ENCODE measurements at places on chromosomes 11 and 22.

DNA sequence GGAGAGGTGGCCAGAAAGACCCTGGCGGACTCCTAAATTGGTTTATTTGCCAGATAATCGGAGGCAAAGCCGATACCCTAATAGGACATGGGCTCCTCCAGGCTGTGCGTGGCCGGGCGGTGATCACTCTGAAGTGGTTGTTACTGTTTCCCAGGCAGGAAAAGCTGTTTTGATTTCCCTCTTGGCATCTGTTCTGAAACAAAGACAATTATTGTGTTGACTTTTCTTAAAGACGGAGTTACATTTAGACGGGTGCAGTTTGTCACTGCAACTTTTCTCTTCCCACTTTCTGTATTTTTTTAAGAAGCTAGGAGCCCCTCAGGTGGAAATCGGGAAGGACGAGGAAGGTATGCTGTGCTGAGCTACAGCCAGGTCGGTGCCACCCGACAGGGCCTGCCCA, 1288.4 kb downstream of the BRD1 start:
- DNase-seq = no peak

DNA sequence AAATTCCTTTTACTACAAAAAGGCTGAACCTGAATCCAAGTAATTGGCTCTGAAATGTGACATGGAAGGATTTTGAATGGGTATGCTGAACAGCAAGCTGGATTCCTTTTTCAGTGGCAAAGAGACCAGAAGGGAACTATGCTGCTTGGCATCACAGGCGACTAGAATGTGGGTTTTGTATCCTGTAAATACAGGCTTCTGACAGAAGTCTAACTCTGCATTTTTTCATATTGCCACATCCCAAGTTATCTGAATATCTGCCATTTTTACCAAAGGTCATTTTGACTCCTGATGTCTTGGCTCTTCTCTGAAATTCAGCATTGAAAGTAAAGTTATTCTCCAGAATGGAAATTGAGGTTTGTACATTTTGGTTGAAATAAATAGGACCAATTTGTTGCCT, 145.7 kb downstream of the ARHGAP42 start:
- DNase-seq = no peak

DNA sequence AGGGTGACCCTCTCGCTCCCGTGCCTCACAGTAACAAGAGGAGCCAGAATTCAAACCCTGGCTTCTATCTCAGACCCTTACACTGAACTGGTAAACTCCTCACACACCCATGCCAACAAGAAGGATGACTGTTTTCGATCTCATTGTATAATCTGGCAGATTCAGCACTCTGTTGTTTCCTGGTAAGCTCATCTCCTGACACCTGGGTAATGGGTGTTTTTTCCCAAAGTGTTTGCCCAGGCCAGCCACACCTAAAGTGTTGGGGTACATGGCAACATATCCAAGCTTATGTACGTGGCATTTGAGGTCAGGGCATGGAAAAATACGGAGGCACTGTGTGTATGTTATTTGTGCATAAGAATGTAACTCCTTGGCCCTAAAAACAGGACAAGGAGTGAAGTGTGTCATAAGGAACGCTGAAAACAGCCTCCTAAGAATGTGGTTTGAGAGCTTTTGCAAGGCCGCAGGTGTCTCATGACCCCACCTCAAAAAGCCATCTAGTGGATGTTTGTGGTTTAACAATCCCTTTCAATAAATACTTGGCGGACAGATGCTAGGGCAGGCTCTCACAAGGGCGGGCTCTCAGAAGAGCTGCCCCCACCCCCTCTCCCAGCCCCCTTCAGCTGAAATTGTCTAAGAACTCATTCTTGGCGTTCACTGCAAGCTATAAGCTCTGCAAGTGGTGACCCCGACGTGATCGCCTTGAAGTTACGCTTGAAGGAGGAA, at the start of gene MS4A15:
MS4A15 (plus strand) TSS at position 561 of the 726 bp plus-strand sequence. CDS start 6,867 bp downstream, outside the sequence.
- no peak for DNase-seq

DNA sequence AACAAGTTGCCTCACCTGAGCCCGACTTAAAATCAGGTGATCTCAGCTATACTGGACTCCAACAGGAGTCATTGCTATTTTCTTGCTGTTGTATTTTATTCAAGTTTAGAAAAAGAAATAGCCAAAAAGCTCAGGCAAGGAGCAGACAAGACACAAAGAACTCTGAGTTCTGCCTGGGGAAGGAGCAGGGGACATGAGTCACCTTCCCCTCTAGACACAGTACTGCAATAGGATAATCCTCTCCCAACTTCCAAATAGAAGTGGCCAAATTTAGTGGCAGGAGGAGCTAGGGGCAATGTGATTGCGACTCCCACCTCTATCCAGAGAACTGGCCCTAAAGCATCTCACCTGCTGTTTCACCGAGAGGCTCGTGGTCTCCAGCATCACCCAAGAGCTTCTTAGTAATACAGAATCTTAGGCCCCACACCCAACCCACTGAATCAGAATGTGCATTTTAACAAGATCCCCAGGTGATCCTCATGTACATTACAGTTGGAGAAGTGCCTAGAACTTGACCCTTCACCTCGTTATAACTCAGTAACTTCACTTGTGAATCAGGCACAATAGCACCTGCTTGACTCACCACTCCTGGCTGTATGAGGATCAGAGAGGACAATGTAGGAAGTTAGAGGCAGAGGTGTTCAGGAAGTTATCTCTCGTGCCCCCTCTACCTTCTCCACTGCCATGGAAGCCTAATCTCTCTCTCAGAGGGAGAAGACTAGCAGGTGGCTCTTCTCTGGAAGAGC, 56.8 kb upstream of the FBXO3 start:
- DNase-seq = no peak

GRCh38 chr22:27004434-27004833, 347.0 kb downstream of the MIAT start:
- DNase-seq = no peak

GRCh38 chr11:69035946-69036340, 12.8 kb upstream of the TPCN2 start:
- no peak for DNase-seq

GRCh38 chr11:134486704-134487103, 74.7 kb upstream of the B3GAT1 start:
- no peak for DNase-seq

GRCh38 chr11:33994937-33995336, 56.6 kb upstream of the CAPRIN1 start:
- DNase-seq = no peak

DNA sequence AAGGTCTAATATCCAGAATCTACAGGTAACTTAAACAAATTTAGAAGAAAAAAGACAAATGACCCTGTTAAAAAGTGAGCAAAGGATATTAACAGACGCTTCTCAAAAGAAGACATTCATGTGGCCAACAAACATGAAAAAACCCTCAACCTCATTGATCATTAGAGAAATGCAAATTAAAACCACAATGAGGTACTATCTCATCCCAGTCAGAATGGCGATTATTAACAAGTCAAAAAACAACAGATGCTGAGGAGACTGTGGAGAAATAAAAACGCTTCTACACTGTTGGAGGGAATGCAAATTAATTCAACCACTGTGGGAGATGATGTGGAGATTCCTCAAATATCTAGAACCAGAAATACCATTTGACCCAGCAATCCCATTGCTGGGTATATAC, 67.2 kb downstream of the SLC17A6 start:
- DNase-seq = no peak

- DNase-seq = no peak
These were observed 21.2 kb downstream of the PPP6R3 start for GRCh38 chr11:68481579-68482240.

DNA sequence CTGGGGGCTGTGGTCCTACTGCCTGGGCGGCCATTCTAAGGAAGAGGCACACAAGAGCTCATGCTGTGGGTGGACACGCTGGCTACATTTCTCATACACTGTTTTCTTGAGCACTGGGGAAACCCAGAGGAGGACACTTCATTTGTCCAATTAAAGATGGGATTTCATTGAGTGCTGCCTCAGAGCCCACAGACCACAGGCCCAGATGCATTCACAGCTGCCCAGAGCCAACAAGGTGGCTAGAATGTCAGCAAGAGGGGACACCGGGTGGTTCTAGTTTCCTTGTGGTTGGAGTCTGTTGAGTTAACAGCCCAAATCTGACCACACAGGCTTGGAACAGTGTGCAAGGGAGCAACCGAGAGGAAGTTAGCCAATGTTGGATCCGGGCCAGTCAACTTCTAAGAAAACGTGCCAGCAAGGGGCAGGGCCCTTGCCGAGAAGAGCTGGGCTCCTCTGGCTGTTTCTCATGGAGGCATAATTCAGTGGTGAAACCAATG, 35.0 kb upstream of the SORL1 start:
- peak; percentile 100 for DNase-seq

DNA sequence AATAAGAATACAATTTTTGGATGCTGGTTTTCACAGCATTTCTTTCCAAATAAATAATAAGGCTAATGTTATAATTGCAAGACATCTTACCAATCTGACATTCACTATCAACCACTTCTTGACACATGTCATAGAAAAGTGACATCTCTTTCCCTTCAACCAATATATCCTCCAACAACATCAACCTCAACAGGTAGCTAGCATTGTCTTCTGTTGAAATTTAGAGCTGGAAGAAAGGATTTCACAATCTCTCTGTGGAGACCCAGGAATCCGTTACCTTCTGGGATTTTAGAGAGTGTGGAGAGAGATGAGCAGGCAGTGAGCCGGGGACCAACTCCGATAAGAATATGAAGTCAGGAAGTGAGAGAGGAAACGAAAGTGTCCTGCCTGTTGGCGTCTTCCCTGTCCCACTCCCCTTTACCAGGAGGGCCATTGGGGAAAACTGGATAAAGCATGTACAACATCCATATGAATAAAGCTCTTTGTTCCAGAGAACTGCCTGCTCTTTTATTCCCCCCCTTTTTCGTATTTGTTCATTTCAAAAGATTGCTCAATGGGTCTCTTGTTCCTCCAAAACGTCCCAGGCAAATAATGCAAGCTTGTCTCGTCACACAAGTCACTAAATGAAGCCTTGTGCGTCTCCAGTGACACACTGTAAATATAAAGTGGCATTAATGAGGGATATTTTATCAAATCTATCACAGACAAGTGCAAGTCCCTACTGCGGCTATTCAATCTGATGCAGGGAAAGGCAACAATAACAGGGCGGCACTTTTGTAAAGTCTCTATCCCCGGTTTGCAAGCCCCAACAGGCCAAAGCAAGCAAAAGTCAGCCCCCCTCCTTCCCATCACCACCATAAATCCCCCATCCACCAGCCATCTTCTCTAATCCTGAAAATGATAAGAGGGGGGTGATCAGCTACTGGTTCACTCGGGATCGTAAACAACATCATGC, 3.4 kb downstream of the CADM1 start:
- DNase-seq = no peak

GRCh38 chr11:134246678-134247077, 6.5 kb downstream of the THYN1 start:
- DNase-seq = no peak

DNA sequence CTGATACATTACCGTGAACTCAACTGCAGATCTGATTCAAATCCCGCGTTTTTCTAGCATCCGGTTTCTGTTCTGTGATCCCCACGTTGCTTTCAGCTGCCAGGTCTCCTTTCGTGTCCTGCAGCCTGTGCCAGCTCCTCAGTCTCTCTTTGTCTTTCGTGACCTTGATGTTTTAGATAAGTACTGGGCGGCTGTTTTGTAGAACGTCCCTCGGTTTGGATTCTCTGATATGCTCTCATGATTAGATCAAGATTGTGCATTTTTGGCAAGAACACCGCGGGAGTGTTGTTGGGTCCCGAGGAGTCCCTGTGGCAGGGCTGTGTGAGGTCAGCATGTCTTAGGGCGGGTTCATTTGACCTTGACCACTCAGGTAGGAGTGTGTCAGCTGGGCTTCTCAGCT, 38.6 kb downstream of the KCNQ1 start:
- no peak for DNase-seq

- DNase-seq = no peak
These were observed 36.4 kb upstream of the PPP6R3 start for GRCh38 chr11:68424101-68424632.

- no peak for DNase-seq
These were observed 5.6 kb downstream of the DUSP18 start for GRCh38 chr22:30662040-30662439.

DNA sequence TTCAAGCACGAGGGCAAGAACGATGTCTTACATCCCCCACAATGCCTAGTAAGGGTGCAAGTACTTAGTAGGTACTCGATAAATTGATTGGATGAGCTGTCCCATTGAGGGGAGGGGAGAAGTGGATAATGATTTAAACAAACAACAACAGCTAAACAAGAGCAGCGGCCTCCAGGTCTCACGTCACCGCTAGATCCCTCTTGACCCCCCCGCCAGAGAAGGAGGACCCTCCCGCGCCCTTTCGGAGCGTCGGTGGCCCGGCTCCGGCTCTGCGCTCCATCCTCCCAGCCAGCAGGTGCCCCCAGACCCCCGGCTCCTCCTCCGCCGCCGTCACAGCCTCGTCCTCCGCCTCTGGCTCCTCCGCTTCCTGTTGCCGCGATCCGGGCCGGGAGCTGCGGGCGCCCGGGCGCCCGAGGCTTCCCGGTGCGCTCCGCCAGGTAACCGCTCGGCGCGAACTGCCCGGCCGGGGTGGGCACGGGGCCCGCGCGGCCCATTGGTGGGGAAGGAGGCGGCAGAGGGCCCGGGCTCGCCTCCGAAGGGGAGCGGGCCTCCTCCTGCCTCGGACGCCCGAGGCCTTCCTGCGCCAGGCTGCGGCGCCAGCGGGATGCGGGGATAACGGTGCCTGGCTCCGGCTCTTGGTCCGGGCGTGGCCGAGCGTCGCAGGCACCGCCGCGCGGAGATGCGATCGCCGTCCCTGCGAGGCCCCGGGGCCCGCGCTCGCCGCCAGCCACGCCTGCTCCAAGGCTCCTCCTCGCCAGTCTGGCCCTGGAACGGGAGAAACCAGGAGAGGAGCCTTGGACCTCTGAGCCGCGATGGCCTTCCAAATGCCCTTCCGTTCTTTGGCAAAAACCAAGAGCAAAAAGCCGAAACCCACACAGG, at the start of gene TLCD5:
TLCD5 (plus strand) TSS at position 368 of the 879 bp plus-strand sequence. CDS start 2,143 bp downstream, outside the sequence.
- no peak for DNase-seq

GRCh38 chr11:134863294-134863693, 451.3 kb upstream of the B3GAT1 start:
- no peak for DNase-seq

- DNase-seq = no peak
These were observed 27.9 kb downstream of the FAM83F start for GRCh38 chr22:40022536-40023240.

DNA sequence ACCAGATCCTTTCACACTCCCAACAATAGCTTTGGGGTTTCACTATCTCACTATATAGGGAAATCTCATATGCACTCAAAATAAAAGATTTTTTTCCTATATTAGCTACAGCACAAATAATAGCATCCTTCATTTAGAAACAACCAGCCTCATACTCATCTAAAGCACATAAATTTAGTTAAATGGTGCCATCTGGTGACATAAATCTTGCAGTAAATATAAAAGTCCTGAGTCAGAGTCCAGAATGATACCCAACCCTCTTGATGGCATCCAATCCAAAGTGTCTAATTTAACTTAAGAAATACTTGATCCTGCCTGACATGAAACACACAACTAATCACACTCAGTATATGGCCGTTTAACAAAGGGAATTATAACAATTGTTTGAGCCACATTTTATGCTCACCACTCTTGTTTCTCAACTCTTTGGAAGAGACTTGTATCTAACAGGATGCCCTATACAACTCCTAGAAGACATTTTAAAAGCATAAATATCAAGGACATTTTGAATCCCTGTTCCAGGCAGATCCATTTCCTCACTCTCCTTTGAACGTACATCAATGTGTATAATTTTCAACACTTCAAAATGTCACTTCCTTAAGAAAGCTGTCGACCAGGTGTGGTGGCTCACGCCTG, 36.2 kb downstream of the DLG2 start:
- no peak for DNase-seq

- DNase-seq = peak; percentile 92
These were observed at the start of gene SLC15A3 for GRCh38 chr11:60951904-60952741. TSS of gene SLC15A3 (minus strand) at chr11:60952176. CDS start at chr11:60951551, 625 bp downstream.

GRCh38 chr11:75078233-75078632, 18.4 kb downstream of the OR2AT4 start:
- no peak for DNase-seq

- DNase-seq = no peak
These were observed 593.6 kb downstream of the CNTN5 start for GRCh38 chr11:99614352-99614751.

Measured in HL-60 (cell line).